ENCODE measurements at places on chromosomes 2 and 18.

- no peak for DNase-seq
Measured at GRCh38 chr2:233202531-233202944, 48.9 kb upstream of the ATG16L1 start.

- DNase-seq: no peak
Measured at GRCh38 chr18:35085450-35086380, 44.5 kb downstream of the MAPRE2 start.

GRCh38 chr2:237704501-237705434 is 77.4 kb downstream of the LRRFIP1 start:
- DNase-seq: no peak

DNA sequence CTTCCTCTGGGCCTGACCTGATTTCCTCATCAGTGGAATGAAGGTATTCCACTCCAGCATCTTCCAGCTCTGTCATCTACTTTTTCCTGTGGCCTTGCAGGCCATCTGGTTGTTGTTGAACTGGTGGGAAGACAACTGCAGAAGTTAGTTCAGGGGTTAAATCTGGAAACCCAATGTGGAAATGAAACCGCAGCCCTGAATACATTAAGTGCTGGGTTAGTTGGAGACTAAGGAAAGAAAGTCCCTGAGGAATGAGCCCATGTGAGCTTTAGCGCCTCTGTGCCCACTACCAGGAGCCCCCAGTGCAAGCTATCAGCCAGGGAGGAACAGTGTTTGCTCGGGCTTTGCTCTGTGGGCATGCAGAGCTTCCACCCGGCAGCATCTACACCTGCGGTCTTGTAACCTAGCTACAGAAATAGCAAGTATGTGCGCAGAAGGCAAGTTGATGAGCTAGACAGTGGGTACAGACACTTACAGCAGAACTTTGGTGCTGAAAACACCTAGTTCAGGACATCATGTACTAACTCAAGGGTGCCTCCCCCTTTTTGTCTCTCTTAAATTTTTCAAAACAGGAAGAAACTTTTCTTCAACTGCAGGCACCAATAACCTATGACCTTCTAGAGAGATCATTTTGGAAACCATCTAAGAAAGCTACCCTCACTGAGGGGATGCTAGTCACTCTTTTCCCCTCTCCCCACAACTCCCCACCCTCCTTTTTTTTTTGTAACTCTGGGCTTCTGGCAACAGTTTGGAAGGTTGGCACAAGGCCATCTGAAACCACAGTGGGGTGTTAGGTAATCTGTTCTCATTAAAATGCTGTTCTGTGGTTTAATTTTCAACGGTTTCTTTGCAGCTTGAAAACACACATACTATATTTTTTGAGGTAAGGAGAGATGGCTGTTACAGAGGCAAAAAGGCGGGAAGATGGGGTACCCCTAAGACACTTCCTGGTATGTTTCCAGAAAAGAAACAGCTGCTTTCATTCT is 18.3 kb upstream of the CXCR4 start:
- DNase-seq: peak; percentile 65

DNA sequence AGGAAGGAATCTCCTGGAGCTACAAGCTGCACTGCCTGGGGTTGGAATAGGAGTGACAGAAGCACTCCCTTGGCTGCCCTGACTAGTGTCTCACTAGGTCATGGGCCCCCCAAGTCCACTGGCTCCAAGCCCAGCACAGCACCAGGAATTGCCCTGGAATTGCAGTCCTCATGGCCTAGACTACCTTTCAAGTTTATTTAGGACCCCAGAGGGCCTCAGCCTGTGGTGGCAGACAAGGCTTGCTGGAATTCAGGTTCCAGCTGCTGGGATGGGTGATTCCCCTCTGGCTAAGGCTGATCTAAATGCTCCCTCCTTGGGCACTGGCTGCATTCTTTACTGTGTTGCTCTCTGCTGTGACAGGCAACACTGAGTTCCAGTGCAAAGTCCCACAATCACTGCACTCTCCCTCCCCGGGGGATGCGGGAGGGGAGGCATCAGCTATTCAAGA is 14.0 kb downstream of the STRADB start:
- no peak for DNase-seq

- no peak for DNase-seq
Measured at GRCh38 chr18:11154368-11154989, 5.1 kb upstream of the PIEZO2 start.

- no peak for DNase-seq
Measured at GRCh38 chr2:152242787-152243472, 67.4 kb upstream of the STAM2 start.

DNA sequence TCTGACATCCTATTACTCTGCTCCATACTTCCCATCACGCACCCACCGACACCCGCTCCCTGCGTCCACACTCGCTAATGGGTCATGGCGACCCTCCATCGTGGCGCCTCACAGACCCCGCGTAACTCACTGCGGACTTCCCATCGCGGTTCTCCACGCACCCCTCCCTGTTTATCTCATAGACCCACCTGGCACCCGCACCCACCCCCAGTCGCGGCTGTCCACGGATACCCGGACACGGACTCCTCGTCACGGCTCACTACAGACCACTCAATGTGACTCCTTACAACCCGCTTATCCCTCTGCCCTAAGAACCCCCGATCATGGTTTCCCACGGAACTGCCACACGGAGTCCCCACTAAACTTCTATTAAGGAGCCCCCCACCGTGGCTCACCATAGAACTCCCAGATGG is 458 bp downstream of the CXXC1 start:
- DNase-seq: no peak

DNA sequence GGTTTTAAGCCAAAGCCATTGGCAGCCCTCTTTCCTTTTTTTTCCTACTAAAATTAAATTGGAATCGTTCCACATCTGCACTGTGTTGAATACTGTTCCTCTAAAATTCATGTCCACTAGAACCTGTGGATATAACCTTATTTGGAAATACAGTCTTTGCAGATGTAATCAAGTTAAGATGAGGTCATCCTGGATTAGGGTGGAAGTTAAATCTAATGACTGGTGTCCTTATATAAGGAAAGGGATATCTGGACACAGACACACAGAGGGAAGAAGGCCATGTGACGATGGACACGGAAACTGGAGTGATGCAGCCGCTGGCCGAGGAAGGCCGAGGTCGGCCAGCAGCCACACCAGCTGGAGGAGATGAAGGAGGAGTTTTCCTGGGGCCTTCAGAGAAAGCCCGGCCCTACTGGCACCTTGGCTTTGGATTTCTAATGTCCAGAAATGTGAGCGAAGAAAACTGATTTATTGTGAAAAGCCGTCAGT is 49.4 kb downstream of the LONRF2 start:
- no peak for DNase-seq

GRCh38 chr2:118154176-118154575 is 65.9 kb downstream of the INSIG2 start:
- DNase-seq: no peak

DNA sequence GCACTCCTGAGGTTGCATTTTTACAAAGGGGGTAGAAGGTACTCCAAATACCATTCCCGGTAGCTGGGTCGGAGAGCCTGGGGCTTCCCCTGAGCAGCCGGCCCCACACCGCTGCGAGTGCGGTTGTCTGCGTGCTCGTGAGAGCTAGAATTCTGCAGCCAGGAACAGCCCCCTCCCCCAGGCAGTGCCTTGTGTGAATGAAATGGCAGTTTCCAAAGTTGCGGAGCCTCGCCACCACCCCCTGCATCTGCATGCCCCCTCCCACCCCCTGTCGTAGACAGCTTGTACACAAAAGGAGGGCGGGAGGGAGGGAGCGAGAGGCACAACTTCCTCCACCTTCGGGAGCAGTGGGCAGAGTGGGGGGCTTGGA is 1.1 kb downstream of the MYCN start:
- DNase-seq: no peak

DNA sequence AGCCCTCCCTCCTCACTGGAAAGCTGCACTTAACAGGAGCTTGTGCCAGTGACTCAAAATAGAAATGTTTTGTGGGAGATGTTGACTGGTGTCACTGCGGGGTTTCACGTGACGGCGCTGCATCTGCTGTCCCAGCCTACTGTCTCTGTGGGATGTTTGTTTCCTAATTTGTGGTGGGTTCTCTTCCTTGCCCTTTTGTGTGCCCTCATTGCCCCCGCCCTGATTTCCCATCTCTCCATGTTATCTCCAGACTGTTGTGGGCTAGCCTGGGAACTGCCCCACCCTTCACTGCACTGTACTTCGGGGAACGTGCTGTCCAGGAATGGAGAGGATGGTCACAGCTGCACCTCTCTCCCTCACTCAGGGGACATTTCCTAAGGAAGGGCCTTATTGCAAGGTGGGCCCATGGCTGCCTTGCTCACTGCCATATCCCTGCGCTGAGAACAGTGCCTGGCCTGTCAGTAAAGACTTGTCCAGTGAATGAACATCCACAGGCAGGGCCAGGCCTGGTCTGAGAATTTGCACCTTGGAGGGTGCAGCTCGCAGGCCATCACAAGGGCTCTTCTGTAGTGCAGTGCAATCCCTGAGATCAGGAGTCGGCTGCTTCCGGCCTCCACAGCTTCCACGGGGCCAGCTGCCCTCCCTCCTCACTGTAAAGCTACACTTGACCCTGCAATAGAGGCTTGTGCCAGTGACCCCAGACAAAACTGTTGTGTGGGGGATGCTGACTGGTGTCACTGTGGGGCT is 18.1 kb downstream of the ZAP70 start:
- no peak for DNase-seq

- no peak for DNase-seq
Measured at GRCh38 chr2:150428641-150429040, 58.8 kb downstream of the RND3 start.

GRCh38 chr2:179768765-179769164 is 92.6 kb downstream of the ZNF385B start:
- DNase-seq: no peak

GRCh38 chr2:147689220-147689909 is 155.5 kb upstream of the ACVR2A start:
- no peak for DNase-seq

- no peak for DNase-seq
Measured at GRCh38 chr2:134564549-134564948, 154.3 kb downstream of the TMEM163 start.

- no peak for DNase-seq
Measured at GRCh38 chr18:9743200-9744016, 35.3 kb downstream of the RAB31 start.

Data from stimulated activated CD8-positive, alpha-beta memory T cell treated with anti-CD3 and anti-CD28 coated beads, Interleukin-4, amount 100 ng/mL, for 1 hour (primary cell).